EL (cell line): ENCODE measurements at places on chromosomes 12 and 14.
A peak's percentile ranks its signal among the peaks of the same experiment; 100 is the strongest.

- no peak for DNase-seq
These were observed 35.3 kb downstream of the TRAFD1 start for GRCh38 chr12:112160611-112161010.

DNA sequence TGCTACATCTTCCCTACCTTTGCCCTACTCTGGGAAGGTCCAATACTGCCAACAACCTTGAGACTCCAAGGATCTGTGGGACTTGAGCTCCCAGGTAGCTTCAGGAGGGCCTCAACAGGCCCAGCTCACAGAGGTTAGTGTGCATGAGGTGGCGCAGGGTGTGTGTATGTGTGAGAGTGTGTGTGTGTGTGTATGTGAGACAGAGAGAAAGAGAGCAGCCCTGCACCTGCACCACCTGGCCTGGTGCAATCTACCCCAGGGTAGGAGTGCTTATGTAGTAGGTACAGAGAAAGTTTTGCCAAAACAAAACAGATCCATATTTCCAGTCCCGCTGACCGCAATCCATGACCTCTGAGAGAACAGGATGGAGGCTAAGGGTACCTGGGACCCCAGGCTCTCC lies 24.6 kb downstream of the TMEM229B start:
- DNase-seq = no peak

- DNase-seq = peak; percentile 75
These were observed 3.4 kb upstream of the GLRX5 start for GRCh38 chr14:95531473-95531872.

DNA sequence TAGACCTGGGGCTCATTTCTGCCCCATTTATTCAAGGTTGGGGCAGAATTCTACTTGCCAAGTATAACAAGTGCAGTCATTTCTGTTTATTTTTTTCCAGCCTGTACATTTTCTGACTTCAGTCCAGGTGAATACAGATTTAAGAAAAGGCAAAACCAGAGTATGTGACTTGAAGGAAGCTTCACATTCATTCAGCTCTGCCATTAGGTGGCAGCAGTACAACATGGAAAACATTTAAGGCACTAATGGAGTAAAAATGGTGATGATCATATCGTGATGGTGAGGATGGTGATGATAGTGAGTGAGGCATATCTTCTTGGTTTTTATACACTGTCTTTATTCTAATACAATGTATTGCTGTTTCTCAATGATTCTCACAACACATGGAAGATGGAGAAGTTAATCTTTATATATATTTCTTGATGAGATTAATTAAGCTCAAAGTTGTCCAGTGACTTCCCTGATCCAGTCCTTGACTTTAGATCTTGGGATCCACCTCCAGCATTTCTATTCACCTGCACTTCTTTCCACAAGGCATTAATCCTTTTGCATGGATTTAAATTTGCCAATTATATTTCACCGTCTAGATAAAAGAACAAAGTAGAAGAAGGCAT lies 176.7 kb upstream of the SEL1L start:
- DNase-seq = peak; percentile 1

DNA sequence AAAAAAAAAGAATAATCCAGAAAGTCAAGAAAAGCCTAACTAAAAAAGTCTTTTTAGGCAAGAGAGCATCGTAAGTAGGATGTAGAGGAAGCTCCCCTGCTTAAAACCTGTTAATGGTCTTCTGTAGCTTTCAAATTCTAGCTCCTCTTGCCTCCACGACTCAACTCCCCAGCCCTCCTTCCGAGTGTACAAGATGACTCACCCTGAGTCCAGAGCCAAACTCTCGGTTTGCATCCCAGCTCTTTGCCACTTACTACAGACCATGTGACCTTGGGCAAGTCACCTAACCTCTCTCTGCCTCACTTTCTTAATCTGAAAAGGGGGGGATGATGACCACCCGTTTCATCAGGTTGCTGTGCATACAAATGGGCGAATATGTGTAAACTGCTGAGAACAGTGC lies 460.4 kb downstream of the DPF3 start:
- DNase-seq = peak; percentile 53
